ENCODE measurements at places on chromosomes 4 and X.

DNA sequence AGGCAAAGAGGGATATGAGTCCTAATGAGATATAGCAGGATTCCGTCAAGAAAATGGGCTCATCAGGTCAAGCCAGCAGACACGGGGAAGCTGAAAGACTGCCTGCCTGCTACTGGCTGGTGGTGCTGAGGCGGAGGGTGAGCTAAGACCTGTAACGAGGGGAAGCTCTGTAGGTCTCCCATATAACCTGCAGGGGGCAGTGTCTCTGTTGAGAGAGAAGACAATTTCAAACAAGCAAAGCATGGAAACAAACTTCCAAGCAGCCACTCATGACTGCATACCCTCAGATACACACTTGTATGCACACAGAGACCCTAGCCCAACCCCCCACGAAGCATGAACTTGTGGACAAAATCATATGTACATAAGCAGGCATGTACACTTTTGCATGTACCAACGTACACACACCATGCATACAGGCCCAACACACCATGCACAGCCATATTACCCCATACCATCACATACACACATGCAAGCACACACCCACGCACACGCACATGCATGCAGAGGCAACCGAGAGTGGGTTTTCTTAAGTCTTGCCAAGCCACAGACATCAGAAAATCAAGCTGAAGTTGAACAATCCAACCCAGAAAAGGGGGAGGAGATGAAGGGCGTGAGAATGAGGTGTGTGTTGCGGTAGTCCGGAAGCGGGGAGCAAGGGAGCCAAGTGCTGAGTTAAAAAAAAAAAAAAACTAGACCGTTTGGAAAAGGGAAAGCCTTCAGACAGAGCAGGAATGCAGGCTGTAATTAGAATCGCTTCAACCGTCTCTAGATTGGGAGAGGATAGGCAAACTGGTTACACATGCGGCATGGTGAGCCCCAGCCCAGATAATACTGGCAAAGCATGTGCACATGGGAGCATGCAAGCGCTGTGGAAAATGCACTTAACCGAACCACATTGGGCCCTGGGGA is 71.0 kb downstream of the PJA1 start:
- DNase-seq = no peak

DNA sequence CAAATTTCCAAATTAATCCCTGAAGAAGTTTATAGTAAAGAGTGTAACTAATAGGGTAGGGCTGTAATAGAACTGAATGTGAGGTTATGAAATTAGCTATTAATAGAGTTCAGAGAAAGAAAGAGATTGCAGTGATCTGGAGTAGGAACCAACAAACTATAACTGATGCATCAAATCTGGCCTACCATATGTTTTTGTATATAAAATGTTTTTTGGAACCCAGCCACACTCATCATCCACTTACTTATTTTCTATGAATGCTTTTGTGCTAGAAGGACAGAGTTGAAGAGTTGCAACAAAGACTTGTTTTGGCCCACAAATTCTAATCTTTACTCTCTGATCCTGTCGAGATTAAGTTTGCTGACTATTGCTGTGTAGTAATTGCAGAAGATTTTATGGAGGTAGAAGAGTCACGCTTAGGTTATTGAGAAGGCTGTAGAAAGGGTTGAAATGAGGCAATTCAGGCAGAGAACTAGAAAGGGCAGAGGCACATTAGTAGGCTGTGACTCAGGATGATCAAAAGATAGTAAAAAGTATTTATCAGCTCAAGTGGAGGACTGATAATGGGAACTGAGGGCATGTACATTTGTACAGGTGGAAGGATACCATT is 298.7 kb upstream of the EMCN start:
- no peak for DNase-seq

GRCh38 chr4:94841864-94842221 is 84.1 kb downstream of the BMPR1B start:
- DNase-seq = no peak

DNA sequence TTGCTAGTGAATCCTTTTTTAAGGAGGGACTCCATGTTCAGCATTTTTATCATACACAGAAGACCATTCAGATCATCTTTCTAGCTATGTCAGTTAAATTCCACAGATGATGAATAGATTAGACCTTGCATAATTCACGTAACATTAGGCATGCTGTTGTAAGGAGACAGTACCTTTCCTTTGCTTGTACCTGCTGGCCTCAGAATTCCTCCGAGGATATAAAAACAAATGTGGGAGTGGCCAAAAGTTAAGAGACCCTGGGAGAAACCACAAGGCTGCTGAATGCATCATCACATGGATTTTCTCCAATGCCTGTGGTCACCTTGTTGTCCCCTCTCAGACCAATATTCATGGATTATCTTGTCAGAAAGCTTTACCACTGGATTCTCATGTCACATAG is 201.4 kb downstream of the MAGEB17 start:
- DNase-seq = no peak

DNA sequence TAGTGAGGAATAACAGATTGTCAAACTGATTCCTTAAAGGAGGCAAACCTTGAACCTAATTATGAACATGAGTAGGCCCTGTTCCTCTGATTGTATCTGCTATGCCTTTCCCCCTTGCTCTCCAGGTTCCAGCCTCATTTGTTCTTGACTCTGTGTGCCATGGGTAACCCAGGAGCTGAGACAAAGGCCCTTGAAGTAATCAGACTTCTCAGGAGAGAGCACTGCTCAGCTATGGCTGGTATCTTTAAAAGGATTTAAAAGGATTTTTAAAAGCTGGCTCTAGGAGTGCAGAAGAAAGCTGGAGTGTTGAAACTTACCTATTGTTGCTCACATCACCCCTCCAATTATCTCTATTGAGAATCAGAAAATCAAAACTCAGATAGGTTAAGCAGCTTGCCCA is 1565.5 kb upstream of the AGA start:
- no peak for DNase-seq

GRCh38 chr4:182770259-182770995 is 146.8 kb downstream of the DCTD start:
- DNase-seq = no peak

DNA sequence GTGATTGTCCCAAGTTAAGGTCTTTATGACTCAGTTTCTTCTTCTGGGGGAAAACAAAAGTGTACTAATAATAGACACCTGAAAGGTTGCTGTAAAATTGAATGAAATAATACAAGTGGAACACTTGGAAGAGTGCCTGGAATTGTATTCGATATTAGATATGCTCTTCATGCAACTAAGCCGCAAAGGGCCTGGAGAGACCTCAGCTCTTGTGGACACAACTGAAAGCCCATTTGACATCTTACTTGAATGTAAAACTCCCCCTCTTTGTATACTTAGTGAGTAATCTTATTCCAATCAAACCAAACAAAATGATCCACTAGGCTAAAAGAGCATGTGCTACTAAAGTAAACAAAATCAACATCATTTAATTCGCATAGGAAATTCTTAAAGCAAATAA is 511 bp upstream of the MAP9 start:
- no peak for DNase-seq

DNA sequence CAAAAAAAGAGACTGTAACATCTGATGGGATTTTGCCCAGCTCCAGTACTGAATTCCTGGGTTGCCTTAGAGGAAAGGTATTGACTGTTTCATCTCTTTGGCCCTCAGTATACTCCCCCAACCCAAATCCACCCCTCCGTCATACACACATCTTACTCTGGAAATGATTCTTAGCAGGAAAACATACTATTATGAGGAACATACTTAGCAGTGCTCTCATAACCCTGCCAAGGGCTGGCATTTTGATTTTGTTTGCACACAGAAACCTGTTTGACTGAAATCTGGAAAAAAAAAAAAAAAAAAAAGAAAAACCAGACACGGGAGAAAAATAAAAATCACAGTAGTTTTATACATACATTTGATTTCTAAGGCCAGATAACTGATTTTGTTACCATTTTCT is 19.4 kb upstream of the AR start:
- DNase-seq = no peak

DNA sequence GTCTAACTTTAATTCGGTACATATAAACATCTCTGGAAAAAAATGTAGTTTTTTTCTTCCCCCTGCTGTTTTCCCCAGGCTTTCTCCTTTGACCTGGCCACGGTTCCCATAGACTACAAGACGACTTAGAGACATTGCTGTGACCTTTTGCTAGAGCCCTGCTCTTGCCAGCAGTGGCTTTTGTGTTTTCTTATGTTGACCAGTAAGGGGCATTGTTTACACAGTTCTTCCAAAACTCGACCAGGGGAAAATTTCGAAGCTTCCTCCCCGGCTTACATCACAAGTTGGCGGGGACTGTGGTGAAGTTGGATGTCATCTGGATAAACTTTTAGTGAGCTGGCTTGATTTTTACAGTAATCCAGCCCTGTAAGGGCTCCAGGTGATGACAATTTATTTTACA is 9.3 kb downstream of the CCDC160 start:
- no peak for DNase-seq

DNA sequence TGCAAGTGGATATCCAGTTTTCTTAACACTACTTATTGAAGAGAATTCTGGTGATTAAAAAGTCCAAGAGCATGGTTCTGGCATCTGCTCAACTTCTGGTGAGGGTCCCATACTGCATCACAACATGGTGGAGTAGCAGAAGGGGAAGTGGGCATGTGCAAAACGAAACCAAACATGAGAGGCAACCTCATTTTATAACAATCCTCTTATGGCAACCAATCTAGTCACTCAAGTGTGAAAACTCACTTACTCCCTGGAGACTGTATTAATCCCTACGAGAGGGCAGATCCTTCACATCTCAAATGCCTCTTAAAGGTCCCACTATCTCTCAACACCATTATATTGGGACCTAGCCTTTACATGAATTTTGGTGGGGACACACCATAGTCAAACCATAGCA is 55.4 kb upstream of the TRO start:
- no peak for DNase-seq

DNA sequence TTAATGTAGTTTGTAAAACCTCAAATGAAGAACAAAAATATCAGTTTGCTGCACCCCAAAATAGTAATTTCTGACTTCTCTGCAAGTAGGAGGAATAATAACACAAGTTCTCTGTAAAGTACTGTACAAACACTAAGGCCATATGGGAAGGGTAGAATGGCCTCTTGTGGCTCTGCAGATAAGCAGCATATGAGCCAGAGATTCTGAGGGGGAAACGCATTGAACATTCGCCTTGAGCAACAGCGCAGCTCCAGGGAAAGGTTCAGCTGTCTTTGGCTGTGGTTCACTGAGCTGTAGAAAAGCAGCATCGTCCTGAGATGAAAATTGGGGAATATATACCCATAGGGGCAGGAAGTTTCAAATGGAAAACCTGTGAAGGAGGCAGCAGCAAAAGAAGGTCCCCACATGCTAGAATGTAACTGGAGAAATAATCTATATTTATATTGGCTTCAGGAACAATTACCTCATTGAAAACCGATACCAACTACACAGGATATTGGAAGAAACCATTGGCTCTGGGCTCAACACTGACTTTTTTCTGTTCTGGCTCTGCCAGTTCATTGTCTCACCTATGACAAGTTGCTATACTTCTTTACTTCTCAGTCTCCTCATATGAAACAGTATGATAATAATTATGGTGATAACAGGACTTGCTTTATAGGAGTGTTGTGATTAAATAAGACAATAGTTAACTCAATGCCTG is 357.6 kb upstream of the CPEB2 start:
- DNase-seq = no peak

- no peak for DNase-seq
Observed at GRCh38 chr4:15253349-15253748, 174.5 kb upstream of the C1QTNF7 start.

- no peak for DNase-seq
Observed at GRCh38 chr4:138927072-138927471, 88.5 kb upstream of the NOCT start.

- DNase-seq = no peak
Observed at GRCh38 chr4:35399912-35400311, 844.4 kb downstream of the ARAP2 start.

GRCh38 chr4:6718932-6719610 is 3.1 kb downstream of the BLOC1S4 start:
- DNase-seq = no peak

Measured in right forelimb (tissue), 1 donor.